NCI-H1436 treated with DMSO at 0.1 percent for 48 hours (cell line): ENCODE measurements at places on chromosomes 16 and 17.
A peak's percentile ranks its signal among the peaks of the same experiment; 100 is the strongest.

DNA sequence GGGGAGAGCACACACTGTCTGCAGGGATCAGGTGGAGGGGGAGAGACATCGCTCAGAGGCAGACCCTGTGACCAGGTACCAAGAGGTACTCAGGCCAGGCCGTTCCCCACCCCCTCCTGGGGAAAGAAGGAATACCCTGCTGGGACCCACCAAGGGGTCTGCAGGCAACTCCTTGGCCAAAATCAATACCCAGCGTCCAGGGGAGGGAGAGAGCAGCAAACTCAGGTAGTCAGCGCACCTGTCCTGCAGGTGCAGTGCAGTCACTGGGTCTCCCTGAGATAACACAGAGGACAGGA lies 57.5 kb upstream of the DOC2B start:
- no peak for DNase-seq

GRCh38 chr17:48907713-48908046 lies 527 bp upstream of the UBE2Z start:
- DNase-seq: no peak

GRCh38 chr16:19874026-19874425 lies 10.6 kb downstream of the GPRC5B start:
- no peak for DNase-seq

GRCh38 chr17:2271985-2272702 lies 31.4 kb downstream of the SMG6 start:
- DNase-seq: no peak

GRCh38 chr16:58820411-58820810 lies 86.3 kb upstream of the GOT2 start:
- no peak for DNase-seq

DNA sequence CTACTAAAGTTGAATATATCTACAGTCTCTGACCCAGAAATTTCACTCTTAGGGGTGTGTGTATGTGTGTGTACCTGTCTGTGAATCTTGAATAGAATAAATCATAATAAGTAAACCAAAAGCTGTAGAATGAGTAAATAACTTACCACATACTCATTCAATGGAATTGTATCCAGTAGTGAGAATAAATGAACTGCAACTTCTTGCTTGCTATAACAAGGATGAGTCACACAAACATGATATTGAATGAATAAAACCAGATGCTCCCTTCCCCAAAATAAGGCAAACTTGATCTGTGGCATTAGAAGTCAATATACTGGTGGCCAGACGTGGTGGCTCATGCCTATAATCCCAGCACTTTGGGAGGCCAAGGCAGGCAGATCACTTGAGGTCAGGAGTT lies 259.8 kb upstream of the MON1B start:
- no peak for DNase-seq

DNA sequence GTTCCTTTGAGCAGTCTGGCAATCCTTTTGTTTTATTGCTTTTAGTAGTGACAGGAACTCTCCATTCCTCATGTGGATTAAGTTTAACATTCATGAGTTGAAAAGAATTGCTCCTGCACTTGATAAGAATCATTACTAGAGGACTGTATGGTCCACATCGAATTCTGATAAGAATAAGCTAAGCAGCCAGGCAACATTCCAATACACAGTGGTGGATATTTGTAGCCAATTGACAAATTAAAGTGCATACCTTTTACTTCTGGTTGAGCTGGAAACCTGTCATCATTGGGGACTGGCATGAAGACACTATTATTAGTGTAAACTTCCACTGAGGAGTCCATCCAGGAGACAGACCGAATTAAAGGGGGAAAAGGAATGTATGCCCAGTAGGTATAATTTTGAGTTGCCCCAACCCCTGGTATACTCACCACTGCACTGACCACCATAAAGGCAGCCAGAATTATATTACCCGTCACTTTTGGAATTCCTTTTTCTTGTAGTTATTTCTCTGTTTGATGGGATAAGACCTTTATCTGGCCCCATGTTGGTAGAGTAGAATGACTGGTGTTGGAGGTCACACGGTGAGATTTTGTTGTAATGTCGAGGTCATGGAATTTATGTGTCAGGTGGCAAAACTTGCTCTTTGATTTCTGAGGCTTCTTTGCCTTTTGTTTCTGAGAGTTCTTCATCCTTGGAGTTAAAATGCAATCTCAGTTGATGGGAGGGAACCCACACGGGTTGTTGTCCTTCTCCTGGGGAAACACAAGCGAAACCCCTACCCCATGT lies 72.1 kb upstream of the ARL4D start:
- no peak for DNase-seq

GRCh38 chr17:81492202-81492601 lies 20.4 kb downstream of the ACTG1 start:
- no peak for DNase-seq

GRCh38 chr16:83356266-83356665 lies 451.5 kb upstream of the HSBP1 start:
- DNase-seq: no peak

- DNase-seq: no peak
Measured at GRCh38 chr17:64326420-64327054, 63.5 kb upstream of the TEX2 start.

GRCh38 chr17:4208238-4208637 lies 55.5 kb downstream of the ANKFY1 start:
- DNase-seq: no peak

GRCh38 chr17:75031972-75032719 lies 14.6 kb downstream of the ATP5PD start:
- peak; percentile 42 for DNase-seq

DNA sequence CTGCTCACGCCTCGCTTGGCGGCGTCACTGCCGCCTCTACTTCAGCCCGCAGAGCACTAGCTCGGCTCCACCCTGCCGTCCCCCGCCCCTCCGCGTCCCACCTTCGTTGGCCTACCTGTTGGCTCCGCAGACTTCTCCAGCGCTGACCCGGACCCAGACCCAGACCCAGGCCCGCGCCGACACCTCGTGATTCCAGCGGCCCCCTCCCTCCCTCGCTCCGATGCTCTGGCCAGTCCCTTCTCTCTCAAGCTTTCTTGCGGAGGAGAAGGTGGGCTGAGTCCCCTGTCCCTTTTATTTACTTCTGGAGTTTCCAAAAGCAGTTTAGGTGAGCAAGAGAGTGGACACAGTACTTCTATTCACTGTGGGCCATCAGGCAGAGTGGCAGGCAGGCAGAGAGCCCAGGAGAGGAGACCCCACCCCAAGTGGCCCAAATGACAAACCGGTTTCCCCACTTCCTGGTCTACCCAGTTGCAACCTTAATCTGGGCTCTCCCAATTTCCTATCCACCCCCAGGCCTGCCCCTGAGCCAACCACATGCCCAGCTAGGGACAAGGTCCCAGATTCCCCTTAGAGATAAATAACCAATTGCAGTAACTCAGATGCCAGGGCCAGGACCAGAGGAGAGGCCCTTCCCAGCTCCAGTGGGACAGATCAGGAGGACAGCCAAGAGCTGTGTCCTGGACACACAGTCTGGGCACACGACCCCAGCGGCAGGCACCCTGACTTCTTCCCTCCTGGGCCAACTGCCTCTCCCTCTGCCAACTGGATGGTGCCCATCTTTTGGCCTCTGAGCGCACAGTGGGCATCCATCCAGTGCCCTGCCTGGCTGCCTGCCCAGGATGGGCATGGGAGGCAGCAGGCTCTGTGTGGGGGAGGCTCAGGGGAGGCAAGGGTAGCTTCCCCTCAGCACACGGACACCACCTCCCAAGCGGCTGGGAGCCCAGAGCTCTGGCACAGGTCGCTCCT lies 1.2 kb upstream of the SRCIN1 start:
- DNase-seq: no peak

GRCh38 chr16:17590711-17591654 lies 120.2 kb upstream of the XYLT1 start:
- DNase-seq: no peak

GRCh38 chr17:65061646-65062045 lies 5.1 kb upstream of the GNA13 start:
- DNase-seq: no peak

DNA sequence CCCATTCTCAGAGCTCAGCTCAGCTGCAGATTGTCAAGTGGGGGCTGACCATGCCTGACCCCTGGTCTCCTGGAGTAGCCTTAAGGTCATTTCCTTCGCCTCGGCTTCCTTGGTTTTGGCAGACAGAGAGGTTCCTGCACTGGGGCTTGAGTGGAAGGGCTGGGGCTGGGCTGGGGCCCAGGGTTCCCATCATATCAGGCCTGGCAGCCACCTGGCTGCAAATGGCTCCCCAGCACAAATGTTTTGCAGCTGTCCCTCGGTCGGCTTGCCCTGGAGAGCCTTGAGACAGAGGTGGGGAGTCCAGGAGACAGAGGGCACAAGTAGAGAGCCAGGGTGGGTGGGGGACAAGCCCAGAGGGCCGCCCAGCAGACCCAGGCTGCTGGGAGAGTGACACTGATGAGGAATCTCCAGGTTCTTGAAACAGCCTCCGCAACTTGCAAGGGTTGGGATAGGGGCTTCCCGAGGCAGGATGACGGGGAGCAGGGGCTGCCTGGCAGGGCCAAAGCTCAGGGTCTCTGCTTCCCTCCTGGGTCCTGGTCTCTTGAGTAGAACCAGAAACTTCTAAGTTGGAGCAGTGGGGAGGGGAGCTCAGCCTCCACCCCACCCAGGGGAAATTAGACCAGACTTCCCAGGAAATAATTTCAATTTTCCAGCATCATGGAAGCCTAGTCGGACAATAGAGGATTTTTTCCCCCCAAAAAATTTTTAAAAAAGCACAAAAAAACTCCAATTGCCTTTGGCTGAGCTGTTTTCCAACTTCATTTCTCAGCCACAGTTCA lies 19.3 kb downstream of the IGFBP4 start:
- DNase-seq: no peak

- no peak for DNase-seq
Measured at GRCh38 chr17:42287305-42287976, 857 bp upstream of the STAT5A start.

GRCh38 chr16:77327717-77328116 lies 107.1 kb downstream of the ADAMTS18 start:
- no peak for DNase-seq

DNA sequence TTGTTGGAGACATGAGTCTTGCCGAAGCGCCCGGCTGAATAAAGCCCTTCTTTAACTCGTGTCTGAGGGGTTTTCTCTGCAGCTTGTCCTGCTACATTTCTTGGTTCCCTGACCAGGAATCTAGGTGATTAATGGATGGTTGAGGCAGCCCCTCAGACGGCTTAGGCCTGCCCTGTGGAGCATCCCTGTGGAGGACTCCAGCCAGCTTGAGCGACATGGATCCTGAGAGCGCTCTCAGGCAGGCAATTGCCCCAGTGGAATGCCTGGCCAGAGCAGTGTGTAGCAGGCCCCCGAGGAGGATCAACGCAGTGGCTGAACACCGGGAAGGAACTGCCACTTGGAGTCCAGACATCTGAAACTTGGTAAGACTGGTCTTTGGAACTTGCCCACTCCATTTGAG lies 17.3 kb upstream of the ENDOV start:
- no peak for DNase-seq

GRCh38 chr17:19978209-19978802 lies 678 bp upstream of the AKAP10 start:
- no peak for DNase-seq

DNA sequence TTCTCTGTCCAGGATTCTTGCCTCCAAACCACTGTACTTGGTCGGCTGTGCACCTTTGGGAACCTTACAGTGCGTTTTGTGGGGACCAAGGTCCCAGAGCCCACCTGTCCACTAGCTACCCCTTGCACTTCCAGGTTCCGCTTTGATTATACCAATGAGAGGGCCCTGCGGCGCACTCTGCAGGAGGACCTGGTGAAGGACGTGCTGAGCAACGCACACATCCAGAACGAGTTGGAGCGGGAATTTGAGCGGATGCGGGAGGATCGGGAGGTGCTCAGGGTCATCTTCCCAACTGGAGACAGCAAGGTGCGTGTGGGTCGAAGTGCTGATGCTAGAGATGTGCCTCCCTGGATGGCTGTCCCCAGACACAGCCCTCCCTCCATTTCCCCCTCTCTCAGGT lies 18.8 kb downstream of the POLR2A start:
- no peak for DNase-seq

GRCh38 chr16:84454611-84455010 lies 49.8 kb downstream of the MEAK7 start:
- no peak for DNase-seq

- DNase-seq: no peak
Measured at GRCh38 chr16:84284154-84284722, 10.4 kb upstream of the WFDC1 start.

DNA sequence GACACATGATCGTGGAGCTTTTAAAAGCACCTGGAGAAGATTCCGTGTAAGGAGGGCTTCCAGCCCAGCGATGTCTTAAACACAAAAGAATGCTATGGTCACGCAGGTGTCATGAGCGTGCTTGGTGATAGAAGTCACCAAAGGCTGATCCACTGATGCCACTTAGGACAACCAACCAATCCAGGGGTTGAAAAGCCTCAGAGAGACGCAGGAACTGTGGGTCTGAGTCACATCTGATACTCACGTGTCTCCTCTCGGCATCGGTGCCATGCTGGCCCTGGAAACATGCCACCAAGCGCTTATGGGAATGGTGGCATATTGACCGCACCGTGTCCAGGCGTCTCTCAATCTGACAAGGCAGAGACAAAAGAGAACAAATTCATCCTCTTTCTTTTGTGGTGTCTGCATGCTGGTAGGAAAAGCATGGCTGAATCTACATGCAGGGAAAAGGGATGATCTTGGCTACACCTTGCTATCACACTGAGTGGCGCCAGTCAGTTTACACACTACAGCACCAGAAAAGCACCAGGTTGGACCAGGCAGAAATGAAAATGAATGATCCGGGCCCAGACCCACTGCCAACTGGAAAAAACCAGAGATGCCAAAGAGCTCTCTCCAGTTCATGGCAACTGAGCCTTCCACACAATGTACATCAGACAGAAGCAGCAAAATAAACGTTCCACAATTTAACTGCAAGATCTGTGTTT lies 38.0 kb downstream of the ARHGAP17 start:
- DNase-seq: no peak

GRCh38 chr17:56098746-56099145 lies 54.5 kb upstream of the ANKFN1 start:
- DNase-seq: no peak

- DNase-seq: no peak
Measured at GRCh38 chr17:5485270-5486205, at the start of gene DERL2. DERL2 (minus strand) TSS chr17:5486178; CDS start chr17:5486161, 17 bp downstream.

DNA sequence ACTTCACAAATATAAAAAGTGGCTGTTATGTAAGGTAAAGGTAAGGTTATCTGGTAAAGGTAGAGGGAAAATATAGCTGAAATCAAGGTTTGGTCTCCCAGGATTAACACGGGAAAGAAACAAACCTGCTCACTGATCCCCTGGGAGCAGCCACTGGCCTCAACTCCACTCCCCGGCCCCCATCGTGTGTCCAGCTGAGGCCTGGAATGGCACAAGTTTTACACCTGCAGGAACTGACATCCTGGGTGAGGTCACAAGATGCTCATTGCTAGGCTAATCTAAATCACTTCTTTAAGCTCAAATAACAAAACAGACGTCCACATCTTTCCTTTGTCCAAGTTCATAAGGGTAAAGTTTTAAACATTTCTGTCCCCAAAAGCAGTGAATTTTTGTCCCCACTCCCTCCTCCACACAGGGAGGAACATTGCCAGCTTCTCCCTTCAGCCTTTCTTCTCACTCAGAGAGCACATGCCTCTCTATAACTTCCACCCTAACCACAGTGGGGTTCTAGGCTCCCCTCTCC lies 46.3 kb downstream of the ERN1 start:
- no peak for DNase-seq

- DNase-seq: no peak
Measured at GRCh38 chr17:81460856-81461460, 51.6 kb downstream of the ACTG1 start.
